ENCODE measurements at places on chromosomes 3 and 15.

GRCh38 chr15:68228143-68228970 lies 1.2 kb downstream of the CLN6 start:
- no peak for DNase-seq

DNA sequence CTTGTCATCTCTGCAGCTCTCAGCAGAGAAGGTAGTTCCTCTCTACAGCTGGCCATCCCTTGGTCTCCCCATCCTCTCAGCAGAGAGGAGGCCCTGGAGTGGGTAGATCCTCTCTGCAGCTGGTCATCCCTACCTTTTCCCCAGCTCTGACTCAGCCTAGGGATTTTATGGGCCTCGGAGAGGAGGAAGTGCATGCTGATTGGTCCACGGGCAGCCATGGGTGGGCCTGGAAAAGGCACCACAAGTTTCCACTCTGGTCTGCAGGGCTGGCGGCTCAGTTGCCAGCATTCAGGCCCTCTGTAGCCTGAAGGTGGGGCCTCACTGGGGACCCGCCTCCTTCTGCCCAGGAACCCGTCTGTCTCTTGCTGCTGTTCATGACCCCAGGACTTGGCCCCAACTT lies 36.9 kb downstream of the NR1D2 start:
- DNase-seq, result no peak

DNA sequence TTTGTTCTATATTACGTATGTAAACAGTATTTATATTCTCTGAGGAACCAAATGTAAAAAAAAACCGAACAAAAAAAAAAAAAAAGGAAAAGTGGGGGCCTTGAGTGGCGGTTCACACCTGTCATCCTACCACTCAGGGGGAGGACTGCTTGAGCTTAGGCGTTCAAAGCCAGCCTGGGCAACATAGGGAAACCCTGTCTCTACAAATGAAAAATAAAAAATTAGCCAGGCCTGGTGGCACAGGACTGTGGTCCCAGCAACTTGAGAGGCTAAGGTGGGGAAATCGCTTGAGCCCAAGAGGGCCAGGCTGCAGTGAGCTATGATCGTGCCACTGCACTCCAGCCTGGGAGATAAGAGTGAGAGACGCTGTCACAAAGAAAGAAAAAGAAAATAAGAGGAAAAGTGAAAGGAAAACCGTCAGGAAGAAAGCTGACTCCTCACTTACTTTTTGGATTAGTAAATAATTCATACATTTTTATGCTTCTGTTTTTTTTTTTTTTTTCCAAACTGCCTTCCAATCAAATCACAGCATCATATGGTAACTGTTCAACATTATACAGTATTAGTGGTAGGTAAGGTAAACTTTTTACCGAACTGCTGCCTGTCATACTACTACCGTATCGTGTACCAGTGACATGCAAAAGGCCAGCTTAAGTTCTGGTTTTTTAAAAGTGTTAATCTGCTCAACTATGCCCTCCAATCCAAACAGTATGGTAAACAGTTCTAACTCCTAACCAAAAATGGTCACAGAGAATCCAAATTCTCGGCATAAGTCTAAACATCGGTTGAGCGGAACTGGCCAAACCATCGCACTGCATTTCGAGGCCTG lies 1.2 kb downstream of the PHC3 start:
- no peak for DNase-seq

GRCh38 chr15:96218623-96219455 lies 111.7 kb upstream of the NR2F2 start:
- no peak for DNase-seq

DNA sequence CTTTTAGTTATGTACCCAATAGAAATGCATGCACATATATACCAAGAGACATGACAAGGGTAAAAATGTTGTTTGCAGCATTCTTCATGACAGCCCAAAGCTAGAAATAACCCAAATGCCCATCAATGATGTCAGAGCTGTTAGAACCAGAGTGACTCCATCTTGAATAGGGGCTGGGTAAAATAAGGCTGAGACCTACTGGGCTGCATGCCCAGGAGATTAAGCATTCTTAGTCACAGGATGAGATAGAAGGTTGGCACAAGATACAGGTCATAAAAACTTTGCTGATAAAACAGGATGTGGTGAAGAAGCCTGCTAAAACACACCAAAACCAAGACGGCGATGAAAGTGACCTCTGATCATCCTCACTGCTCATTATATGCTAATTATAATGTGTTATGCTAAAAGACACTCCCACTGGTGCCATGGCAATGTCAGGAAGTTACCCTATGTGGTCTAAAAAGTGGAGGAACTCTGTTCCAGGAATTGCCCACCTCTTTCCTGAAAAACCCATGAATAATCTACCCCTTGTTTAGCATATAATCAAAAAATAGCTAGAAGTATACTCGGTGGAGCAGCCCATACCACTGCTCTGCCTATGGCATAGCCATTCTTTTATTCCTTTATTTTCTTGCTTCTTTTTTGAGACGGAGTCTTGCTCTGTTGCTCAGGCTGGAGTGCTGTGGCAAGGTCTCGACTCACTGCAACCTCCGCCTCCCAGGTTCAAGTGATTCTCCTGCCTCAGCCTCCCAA lies 32.9 kb downstream of the ZBTB11 start:
- DNase-seq, result no peak

DNA sequence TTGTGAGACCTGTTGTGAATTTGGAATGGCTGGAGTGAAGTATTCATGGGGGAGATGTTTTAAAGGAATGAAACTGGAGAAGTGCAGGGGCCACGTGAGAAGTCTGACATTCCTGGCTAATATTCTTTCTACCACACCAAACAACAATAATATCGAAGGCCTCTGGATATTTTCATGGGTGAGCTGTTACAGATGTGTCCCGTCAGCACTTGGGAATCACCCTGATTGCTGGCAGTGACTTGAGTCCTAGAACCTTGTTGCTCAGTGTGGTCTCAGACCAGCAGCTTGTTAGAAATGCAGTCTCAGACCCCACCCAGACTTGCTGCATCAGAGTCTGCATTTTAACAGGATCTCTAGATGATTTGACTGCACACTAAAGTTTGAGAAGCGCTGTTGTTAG lies 113.8 kb downstream of the ITPR1 start:
- no peak for DNase-seq

DNA sequence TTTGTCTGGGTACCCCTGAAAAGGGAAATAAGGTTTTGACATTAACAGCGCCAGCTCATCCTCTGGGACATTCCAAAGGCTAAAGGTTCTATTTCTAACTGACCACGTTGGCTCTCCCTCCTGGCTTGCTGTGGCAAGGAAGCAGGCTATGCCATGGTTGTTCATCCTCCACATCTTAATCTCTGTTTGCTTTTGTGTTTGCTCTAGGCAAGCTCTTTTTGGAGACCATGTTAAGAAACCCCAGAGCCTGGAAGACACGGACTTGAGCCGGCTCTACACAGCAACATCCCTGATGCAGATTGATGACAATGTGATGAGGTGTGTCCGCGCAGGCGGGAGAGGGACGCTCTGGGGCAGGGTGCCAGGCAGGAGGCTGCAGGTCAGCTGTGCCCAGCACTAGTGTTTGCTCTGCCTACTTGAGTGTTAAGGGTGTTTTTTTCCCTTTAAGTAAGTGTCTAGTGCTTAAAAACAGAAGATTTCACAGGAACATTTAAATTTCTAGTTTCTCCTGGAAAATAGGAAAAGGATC lies 33.3 kb downstream of the RLBP1 start:
- DNase-seq, result no peak

GRCh38 chr15:33722005-33722672 lies 246.2 kb upstream of the CHRM5 start:
- DNase-seq, result no peak

DNA sequence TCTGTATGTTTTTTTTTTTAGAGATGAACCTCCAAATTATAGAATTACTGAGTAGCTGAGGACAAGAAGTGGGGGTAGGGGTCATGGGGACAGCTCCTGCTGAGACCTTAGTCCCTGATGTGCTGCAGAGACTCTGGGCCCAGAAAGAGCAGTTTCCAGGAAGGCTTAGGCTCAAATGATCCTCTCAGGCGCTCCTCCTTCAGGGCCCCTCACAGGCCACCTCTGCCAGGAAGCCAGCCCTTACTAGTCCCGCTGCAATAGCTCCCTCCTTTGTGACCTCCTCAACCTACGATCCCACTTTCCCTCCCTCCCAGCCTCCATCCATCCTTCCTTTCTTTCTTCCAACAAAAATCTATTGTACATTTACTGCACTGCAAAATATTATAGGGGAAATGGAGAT lies 24.6 kb downstream of the SLC28A1 start:
- DNase-seq, result no peak

- DNase-seq, result no peak
Measured at GRCh38 chr15:69798481-69799250, 299.1 kb downstream of the TLE3 start.

- DNase-seq, result no peak
Measured at GRCh38 chr3:11187681-11188080, 33.4 kb downstream of the HRH1 start.

GRCh38 chr3:167839460-167840134 lies 104.1 kb downstream of the SERPINI1 start:
- DNase-seq, result no peak

GRCh38 chr3:100260081-100260684 lies 609 bp upstream of the TBC1D23 start:
- DNase-seq, result no peak

DNA sequence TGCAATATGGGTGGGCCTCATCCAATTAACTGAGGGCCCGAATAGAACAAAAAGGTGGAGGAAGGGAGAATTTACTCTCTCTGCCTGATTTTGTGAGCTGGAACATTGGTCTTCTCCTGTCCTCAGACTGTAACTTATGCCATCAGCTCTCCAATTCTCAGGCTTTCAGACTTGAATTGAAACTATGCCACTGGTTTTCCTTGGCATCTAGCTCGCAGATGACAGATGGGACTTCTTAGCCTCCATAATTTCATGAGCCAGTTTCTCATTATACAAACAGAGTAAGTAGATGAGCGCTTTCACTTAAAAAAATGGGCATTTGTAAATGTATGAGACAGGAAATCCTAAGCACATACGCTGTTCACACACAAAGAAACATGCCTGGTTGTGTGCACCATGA lies 8.7 kb upstream of the PTX3 start:
- no peak for DNase-seq

DNA sequence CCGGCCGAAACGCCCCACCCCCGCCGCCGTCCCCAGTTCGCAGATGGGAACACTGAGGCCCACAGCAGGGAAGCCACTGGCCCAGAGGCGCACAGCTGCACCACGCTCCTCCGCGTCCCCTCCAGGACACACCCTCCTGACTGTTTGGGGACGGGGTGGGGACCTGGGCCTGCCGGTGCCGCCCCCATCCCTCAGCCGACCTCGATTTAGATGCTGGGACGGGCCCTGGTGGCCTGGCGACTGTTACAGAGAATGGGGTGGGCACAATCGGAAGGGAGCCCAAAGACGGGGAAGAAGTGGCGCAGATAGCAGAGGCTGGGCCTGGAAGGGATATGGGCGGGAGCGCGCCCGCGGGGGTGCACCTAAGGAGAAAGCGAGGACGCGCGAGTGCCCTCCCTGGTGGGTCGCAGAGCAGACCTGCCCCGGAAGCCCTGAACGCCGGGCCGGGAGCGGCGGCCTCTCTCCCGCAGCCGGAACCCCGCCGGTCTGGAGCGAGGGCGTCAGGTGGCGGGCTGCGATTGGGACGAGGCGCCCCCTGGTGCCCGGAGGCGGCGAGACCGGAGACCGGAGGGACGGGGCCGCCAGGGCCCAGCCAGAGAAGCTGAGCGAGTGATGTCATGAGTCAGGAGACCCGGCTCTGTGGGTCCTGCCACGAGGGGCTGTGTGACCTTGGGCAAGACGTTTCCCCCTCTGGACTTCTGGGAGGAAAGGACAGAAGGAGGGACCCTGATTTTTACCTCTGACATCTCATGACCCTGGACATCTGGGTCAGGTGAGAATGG lies 78.4 kb downstream of the IQSEC1 start:
- no peak for DNase-seq

DNA sequence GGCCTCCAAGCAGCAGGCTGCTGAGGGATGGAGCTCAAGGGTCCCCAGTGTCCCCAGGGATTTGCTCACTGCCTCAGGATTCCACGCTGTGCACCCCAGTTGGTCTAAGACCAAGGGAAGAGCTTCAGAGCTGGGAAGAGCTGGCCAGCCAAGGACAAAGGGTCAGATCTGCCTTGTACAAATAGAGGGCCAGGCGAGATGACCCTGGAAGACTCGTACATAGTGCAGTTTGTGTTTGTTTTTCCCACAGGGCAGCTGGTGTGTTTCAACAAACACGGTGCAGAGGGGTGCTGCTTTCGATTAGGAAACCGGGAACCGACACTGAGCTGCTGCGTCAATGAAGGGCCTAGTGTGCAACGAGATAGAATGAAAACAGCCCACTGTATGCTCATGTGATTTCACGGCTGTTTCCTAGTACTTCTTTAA lies 56.1 kb upstream of the TRPM1 start:
- no peak for DNase-seq

DNA sequence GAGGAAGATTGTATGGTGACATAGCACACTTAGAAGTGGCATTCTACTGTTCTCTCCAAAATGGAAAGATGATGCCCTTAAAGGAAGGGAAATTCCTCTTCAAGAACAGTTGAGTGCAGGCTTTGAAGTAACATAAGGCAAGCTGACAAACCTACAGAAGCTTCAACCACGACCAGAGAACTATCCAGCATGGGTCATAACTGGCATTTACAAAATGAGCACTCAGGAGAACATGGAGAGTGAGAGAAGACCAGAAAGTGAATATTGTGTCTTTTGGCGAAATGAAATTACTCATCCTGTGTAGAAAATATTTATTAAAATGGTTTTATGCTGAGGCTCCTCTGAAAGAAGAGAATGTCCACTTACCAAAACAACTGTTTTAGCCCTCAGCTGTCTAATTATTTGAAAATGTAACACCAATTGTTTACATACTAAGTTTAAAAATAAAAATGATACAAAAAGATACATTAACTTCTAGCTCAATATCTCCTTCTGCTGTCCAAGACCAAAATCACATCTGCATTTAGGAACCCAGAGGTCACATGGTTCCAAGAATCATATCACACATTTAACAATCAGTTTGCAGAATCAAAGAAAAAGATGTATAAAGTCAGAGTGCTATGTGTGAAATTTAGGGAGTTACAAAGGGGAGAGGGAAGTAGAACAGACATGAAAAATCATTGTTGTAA lies 216.9 kb downstream of the ATP8B4 start:
- DNase-seq, result no peak

DNA sequence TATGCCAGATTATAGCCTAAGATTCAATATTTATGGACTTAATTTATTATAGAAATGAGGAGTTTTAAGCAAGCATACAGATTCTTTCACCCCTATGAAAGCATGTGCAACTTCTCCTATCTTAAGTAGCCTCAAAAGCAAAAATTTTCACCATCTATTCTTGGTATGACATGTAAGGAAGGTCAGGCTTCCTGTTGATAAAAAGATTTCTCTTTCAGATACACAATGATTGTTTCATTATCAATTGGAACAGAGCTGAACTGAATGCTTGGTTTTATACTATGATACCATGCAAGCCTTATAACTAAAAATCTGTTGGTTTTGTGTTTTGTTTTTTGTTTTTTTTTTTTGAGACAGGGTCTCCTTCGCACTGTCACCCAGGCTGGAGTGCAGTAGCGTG lies 3.9 kb downstream of the GRK7 start:
- no peak for DNase-seq

- no peak for DNase-seq
Measured at GRCh38 chr15:41048397-41048796, 67.7 kb downstream of the INO80 start.

Data from NCI-H1048 (cell line).